ENCODE measurements at places on chromosomes 12 and 14.

DNA sequence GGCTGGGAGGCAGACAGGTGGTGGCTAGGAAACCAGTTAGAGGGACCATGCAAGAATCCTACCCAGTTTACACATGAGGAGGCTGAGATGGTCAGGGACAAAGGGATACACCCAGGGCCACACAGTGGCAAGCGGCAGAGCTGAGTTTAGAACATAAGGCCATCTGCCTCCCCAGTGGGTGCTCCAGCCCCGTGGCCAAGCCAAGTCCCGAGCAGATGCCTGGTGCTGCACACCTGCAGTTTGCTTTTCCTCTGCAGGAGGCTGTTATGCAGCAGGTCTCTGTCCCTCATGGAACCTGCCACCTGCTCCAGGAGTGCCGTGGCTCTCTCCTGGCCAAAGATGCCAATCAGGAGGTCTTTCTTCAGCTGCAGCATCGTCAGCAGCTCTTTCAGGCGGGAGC is 70.8 kb downstream of the SYNE3 start:
- no peak for DNase-seq

DNA sequence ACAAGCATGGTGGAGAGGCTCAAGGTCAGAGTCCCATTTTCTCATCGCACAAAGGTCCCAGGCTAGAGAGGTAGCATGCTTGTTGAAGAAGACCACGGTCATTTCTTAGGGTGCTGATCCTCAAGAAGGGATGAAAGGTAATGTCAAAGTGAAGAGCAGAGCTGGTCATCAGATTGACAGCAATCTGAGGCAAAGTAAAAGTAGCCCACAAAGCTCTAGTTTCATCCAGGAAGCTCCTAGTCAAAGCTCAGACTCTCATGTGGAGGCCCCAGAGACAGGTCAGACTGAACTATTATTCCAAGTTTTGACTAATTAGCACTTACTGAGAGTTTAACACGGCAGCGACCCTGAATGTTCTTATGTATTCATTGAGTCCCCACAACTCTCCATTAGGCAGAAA is 270.6 kb downstream of the RPS29 start:
- DNase-seq: no peak

DNA sequence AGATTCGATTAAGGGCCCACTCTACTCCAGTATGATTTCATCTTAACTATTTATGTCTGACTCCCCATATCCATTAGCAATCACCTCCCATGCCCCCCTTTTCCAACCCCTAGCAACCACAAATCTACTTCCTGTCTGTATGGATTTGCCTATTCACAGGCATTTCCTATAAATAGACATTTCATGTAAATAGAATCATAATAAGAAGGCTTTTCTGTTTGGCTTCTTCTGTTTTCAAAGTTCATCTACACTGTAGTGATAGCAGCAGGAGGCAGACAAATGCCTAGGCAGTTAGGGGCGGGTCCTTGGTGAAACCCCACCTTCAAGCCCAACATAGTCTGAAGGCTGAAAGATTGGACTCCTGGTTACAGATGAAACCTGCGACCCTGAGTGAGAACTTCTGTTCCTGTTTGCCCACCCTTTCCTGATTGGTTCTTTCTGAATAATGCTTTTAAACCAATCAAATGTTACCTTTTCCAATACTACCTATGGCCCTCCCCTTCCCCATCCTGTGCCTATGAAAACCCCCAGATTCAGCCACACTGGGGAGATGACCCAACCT is 62.1 kb upstream of the HECTD1 start:
- DNase-seq: no peak

DNA sequence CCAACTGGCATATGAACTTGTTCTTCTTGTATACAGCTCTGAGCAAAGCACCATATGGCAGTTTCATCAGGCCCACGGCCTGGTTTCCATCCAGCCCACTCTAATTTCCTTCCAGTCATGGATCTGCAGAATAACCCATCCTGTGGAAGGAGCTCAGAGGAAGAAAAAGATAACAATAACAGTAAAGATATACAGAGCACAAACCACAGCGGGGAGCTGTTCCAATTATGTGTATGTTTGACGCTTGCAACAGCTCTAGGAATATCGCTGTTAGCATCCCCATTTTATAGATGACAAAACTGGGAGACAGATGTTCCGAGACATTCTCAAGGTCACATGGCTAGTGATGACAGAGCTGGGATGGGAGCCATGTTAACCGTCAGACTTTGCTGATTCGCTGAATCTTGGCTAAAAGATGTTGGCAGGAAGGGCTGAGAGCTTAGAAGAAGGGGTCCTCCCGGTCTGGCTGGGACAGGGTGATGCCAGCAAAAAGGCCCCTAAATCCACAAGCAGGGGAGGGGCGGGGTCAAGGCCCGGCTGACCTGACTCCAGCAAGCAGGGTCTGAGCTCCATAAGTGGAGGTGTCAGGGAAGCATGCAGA is 34.4 kb upstream of the CIPC start:
- no peak for DNase-seq

- no peak for DNase-seq
Observed at GRCh38 chr14:38083039-38083438, 124.7 kb upstream of the SSTR1 start.

GRCh38 chr14:99186956-99187690 is 84.9 kb downstream of the BCL11B start:
- DNase-seq: no peak

GRCh38 chr12:24596768-24597388 is 352.0 kb downstream of the BCAT1 start:
- no peak for DNase-seq

DNA sequence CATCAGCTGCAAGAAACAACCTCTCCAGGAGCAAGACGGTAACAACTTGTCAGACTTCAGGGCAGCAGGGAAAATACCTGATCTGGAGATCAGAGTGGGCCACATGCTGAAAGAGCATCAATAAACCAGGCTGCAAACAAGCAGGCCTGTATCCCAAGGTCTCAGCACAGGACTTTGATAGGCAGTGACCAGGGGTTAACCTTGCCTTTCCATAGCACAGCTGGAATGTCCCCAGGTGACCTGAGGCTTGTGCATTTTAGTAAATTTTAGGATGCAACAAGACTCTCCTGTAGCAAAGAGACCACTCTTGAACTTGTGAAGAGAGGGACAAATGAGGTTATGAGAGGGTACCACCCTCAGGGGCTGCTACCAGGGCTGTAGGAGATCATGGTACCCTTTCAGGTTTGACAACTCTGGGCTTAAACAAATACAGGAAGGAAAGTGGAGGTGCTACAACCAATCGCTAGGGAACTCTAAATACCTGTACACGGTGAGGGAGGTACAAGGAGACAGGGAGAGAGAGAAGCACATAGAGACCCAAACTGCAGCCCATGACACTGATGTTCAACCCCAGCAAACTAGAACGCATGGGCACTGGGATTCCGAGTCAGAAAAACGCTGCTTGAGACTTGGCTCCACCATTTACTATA is 95.4 kb upstream of the EVL start:
- no peak for DNase-seq

DNA sequence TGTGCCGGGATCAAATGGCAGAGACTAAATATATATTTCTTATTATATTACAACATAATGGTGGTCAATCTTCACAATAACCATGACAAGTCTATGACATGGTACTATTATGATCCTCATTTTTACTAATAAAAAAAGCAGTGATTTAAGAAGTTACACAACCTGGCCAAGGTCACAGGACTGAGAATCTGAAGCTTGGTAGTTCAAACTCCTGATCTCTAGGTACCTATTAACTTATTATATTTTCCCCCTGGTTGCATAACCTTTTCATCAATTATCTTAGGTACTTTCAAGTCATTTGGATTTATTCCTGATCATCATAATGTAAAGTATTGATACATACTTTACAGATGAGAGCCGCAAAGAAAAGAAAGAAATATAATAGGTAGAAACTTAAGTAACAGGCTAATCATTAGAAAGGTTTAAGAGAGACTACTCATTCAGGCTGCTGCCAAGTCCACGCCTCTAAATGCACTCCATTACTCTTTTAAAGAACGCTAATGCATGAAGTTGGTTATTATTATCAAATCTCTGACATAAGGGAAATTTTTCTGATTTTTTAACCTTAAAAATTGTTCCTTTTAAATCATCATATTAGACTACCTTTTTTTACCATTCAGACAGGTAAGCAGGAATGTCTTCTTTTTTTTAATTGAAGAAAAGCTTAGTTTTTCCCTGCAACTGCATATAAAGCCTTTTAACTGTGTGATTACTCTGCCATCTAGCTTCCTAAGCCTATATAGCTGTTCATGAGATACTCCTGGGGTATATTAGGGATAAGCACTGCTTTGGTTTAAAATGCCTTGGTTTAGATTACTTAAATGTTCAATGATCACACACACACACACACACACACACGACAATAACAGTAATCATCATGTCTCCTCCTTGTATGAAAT is 35.6 kb downstream of the RPS29 start:
- DNase-seq: no peak

DNA sequence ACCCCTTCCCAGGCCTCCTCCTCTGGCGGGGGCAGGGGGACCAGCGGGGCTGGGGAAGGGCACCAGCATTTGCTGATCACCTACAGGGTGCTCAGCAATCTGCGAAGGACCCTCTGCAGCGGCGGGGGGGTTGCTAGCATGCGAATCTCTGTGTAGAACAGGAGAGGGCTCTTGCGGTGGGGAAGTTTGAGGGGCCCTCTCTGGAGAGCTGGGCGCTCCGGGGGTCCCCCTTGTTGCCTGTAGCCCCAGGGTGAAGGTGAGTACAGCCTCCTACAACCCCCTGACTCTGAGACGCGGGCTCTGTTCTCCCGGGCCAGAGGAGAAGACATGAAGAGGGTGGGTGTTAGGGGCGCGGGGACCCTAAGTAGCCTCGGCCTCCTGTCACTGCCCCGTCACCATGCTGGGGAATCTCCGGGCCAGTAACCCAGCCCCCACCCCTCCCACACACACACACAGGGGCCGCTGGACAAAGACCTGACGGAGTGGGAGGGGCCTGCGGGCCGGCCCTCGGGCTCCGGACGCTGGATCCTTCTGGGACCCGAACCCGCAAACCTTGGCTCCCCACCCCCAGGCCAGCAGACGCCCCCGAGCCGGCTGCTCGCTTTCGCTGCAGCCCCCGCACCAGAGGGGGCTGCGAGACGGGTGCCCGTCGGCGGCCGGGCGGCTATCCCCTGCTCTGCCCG is 734 bp downstream of the FIGNL2 start:
- no peak for DNase-seq

DNA sequence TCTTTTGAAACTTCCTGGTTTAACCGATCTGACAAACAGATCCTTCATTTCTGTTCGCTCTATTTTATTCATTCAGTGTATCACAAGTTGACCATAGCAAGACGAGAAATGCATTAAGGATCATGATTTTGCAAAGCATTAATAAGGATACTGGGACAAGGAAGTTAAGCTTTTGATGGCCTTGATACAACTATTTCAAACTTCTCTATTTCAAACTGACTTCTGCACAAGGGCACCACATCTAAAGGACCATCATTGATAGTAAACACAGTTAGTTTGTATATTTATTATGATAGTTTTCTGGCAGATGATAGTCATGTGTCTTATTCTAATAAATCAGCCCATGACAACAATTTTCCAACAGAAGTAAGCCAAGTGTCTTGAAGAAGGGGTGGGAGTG is 25.8 kb upstream of the PLXNC1 start:
- no peak for DNase-seq

GRCh38 chr14:60356906-60357550 is 108.0 kb downstream of the PPM1A start:
- no peak for DNase-seq

DNA sequence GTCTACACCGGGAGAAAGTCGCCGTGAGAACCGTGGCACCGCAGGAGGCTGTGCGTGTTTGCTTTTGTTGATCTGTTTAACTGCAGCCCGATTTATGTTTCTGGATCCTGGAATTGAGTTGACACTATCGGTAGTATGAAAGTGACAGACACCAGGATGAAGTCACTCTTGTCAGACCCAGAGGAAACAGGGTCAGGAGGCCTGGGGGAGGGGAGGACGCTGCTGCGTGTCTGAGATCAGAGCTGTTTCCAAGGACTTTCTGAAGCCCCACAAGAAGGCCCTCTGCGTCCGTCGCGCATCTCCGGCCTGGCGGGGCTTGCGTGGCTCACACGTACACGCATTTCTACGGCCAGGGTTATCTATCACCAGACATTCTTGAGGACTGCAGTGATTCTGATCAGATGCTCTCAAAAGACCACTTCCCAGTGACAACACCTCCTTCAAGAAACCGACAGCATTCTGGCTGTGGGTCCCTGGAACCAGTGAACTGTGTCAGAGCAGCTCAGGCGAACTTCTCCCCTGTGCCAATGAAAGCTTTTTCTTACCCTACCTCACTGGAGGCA is 263.4 kb downstream of the ADGRD1 start:
- no peak for DNase-seq

DNA sequence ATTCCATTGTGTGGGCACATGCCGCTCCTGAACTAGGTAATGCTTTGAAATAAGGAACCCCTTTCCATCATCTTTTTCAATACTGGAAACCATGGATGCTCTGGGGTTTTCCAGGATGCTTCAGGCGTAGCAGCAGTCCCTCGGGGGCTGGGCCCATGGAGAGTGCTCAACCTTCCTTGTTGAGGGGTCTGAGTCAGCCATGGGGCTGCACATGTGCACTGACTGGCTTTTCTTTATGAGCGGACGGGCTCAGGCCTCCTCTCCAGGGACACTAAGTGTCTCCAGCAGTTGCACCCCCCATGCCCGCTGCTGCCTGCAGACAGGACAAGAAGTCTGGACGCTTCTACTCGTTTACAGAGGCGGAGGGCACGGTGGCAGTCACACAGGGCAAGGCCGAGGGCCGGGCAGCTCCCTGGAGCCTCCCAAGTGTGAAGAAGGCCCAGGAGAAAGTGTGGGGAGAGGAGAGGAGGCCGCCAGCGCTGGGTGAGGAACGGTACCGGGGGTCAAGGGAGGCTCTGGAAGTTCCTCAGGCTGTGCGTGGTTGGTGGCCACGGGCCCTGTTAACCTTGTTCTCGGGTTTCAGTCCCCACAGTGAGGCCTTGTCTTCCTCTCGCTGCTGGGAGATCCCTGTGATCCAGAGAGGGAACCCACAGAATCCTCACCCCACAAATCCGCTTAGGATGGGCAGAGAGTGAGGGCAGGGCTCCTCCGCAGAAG is 51.2 kb downstream of the TEAD4 start:
- no peak for DNase-seq

GRCh38 chr14:23639891-23640523 is 3.8 kb downstream of the DHRS2 start:
- no peak for DNase-seq

DNA sequence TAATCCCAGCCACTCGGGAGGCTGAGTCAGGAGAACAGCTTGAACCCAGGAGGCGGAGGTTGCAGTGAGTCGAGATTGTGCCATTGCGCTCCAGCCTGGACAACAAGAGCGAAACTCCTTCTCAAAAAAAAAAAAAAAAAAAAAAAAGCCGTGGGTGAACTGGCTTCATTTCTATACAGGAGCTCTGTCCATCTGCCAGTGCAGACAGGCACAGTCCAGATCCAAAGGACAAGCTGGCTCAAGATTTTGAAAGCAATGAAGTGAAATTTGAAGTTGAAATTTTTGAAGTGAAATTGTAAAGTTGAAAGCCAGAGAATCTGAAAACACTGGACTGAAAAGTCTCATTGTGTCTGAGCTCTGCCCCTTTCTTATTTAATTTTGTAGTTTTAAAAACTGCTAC is 134.7 kb downstream of the CALM1 start:
- DNase-seq: no peak

- DNase-seq: no peak
Observed at GRCh38 chr12:49212572-49212971, 23.7 kb upstream of the TUBA1A start.

- no peak for DNase-seq
Observed at GRCh38 chr12:133105620-133106019, 24.5 kb downstream of the ZNF891 start.

Data from iPS DF 19.7 (cell line).